ENCODE measurements at places on chromosomes 16 and 17. TPM values are rescaled to one million over a fixed set of nuclear protein-coding genes. Genes with fewer than 3 reads are reported as not detected.

DNA sequence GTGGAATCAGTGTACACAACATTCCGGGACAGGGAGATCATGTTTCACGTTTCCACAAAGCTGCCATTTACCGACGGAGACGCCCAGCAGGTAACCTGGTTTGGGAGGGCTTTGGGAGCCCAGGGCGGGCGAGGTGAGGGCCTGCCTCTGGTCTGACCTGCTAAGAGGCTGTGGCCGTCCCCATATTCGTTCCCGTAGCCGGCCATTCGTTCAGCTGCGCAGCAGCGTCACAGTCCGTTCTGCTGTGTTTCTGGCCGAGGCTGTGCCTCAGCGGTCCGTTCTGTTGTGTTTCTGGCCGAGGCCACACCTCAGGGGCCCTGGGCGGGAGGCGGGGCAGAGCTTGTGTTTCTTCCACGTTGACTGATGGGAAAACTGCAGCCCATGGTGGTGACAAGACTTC is 68.0 kb downstream of the OR1D5 start:
- H3K4me1 ChIP-seq: peaks cover 33% of the 10 kb centered on the region
- H3K27me3 ChIP-seq: peaks cover 4% of the 10 kb centered on the region
- H3K36me3 ChIP-seq: peaks cover 38% of the 10 kb centered on the region
- no peak for DNase-seq

DNA sequence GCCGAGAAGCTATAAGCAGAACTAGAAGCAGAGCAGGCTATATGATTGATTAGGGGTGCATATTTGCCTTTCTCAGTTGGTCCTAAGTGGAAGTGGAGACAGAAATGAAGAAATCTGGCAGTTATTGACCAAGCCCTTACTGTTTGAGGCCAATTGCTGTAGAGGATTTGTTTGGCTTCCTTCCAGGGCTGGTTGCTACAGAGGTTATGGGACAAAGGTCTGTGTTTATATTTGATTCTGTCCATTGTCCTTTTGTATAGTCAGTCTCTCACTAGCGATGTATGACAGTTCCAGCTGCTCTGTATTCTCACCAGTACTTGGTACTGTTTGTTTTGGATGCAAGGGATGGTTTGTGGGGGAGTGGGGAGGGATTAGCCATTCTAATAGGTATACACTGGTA is 7.3 kb upstream of the ALOX15 start:
- DNase-seq: no peak
- no peaks in the 10 kb centered on the region for H3K36me3 ChIP-seq
- no peak overlapping the region for H3K4me3 ChIP-seq
- H3K27ac ChIP-seq: no peak overlapping the region
- H3K4me1 ChIP-seq: no peaks in the 10 kb centered on the region

GRCh38 chr17:44257815-44258760 is 9.8 kb downstream of the SLC4A1 start:
- no peak overlapping the region for H3K27ac ChIP-seq
- H3K36me3 ChIP-seq: no peaks in the 10 kb centered on the region
- H3K27me3 ChIP-seq: peaks cover 36% of the 10 kb centered on the region

- no peak for DNase-seq
- peaks cover 7% of the 10 kb centered on the region for H3K4me1 ChIP-seq
- peaks cover 6% of the 10 kb centered on the region for H3K36me3 ChIP-seq
- H3K27me3 ChIP-seq: peaks cover 7% of the 10 kb centered on the region
- H3K27ac ChIP-seq: no peak overlapping the region
Observed at GRCh38 chr16:89691231-89691985, 4.9 kb downstream of the CDK10 start.

- peak overlapping the region; percentile 81 for H3K4me3 ChIP-seq
- H3K27ac ChIP-seq: peak overlapping the region; percentile 93
- no peak for DNase-seq
- H3K27me3 ChIP-seq: peaks cover 4% of the 10 kb centered on the region
Observed at GRCh38 chr17:851924-852323, 69.8 kb downstream of the MRM3 start.

The SLC5A11 gene
- total RNA-seq: not detected

The ZDHHC1 gene
- total RNA-seq: 3.6 TPM

The TPSG1 gene
- not detected for total RNA-seq

The CCL5 gene
- total RNA-seq: not detected

Data from HFFc6 (cell line).